Stimulated activated CD4-positive, alpha-beta T cell treated with anti-CD3 and anti-CD28 coated beads, Interleukin-1b, Interleukin-23, amount 100 ng/mL, for 1 hour (primary cell): ENCODE measurements at places on chromosomes 13 and 19.

DNA sequence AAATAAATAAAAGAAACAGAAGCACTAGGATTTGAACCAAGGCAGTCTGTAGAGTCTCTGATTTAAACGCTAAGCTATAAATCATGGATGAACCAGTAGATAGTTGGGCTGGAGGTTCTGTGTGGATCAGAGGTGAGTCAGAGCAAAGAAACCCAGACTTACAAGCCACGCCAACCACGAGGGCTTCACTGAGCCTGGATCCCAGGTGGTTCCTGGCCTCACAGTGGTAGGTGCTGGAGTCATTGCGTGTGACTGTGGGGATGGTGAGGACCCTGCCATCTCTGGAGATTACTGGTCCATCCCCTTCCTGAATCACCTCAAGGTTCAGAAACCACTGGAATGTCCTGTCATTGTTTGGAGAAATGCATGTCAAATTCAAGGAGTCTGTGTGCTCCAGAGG lies 19.3 kb upstream of the CEACAM20 start:
- no peak for DNase-seq

DNA sequence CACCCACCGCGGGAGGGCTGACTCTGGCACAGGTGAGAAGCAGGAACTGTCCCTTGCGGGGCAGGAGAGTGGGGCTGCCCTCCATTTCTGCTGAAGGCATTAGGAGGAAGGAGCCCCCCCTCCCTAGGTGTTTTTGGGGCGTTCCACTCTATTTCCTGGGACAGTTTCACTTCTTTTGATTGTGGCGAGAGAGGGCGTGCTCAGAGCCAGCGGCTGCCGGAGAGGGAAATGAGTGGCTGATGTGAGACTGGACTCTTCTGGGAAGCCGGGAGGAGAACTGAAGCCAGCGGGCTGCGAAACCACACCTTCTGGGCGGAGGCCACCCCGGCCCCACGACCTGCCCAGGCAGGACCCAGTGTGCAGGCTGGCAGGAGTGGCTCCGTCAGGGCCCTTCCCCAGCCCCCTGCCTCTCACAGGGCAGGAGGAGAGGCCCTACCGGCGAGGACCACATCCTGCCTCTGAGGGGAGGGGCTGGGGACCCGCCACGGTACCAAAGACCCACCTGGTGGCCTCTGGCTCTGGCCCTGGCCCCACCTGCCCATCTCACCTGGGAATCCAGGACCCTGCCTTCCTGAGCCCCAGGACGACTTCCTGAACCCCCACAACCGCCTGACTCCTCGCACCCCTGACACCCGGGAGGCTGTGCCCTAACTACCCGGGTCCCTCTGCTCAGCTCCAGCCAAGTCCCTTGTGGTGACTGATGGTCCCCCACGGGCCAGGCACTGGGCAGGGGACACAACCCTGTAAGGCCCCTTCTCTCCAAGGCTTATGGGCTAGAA lies 25.9 kb downstream of the MPND start:
- DNase-seq, result peak; percentile 22

DNA sequence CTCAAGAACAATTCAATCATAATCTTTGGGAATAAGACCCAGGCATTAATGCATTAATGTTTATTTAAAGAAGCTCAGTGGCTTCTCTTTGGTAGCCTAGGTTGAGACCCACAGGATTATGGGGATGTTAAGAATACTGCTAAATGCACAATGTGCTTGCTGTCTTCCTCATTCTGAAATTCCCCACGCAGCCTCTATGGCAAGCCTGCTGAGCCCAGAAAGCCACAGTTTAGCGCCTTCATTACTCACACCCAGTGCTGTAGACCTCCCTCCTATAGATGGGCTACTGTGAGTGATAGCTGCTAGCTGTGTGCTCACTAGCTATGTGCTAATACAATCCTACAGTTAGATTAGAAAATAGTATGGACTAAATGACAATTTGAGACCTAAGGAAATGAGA lies 90.6 kb downstream of the TNFSF13B start:
- no peak for DNase-seq

- DNase-seq, result no peak
Measured at GRCh38 chr19:16678498-16678897, 17.6 kb downstream of the TMEM38A start.

- DNase-seq, result no peak
Measured at GRCh38 chr13:28718196-28718542, 601 bp downstream of the SLC46A3 start.

DNA sequence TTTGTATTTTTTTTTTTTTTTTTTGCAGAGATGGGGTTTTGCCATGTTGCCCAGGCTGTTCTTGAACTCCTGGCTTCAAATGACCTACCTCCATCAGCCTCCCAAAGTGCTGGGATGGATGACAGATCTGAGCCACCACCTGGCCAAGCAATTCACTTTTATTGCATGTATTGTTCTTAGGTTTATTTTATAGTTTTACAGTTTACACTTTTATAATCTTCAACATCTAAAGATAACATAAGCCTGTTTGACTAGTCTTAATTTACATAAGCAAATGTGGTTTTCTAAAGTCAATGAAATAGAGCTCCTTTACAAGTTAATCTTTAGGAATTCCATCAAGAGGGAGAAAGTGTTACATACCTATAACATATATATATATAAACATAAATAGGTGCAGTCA lies 9.5 kb upstream of the MPV17L2 start:
- no peak for DNase-seq

- DNase-seq, result no peak
Measured at GRCh38 chr13:99356262-99357091, 49.3 kb upstream of the GPR183 start.

- no peak for DNase-seq
Measured at GRCh38 chr19:1650650-1651567, 1.5 kb downstream of the TCF3 start.

- no peak for DNase-seq
Measured at GRCh38 chr13:79485014-79485811, 4.3 kb downstream of the NDFIP2 start.

GRCh38 chr19:33251076-33251475 lies 25.4 kb upstream of the SLC7A10 start:
- no peak for DNase-seq

DNA sequence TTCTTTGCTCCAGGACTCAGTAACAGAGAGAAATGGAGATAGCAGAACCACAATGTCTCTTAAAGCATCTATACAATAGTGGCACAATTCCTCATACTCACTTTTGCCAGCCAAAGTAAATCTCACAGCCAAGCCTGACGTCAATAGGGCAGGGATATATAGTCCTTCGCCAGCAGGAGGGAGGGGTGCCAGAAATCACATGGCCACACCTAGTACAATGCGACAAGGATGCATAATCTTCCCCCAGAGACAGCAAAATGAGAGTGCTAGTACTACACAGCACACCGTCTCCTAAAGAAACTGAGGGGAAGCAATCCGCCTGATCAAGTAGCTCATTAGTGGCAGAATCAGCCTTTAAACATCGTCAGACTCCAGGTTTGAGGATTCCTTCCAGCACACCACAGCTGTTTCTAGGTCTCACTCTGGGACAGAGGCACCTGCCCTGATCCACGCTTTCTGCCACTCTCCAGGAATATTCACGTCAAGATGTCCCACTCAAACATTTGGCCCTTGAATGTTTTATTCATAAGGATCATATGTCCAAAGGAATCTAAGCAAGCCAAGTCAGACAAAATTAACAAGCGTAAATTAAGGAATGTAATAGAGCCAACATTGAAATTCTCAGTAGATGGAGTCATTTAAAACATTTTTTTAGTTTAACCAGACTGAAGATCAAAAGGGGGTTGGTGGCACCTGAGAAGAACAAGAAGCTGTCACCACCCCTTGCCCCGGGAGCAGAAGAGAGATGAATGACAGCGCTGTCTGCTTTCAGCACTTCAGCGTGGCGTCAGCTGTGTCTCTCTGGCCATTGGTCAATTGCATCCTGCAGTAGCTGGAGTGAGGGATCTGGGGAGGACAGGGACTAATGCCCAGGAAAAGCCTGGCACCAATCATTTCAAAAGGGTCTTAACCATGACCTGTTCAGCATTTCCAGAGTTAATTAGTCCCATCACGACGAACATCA lies 63.5 kb upstream of the SERP2 start:
- no peak for DNase-seq

GRCh38 chr19:48363500-48363809 lies 285 bp downstream of the TMEM143 start:
- no peak for DNase-seq

DNA sequence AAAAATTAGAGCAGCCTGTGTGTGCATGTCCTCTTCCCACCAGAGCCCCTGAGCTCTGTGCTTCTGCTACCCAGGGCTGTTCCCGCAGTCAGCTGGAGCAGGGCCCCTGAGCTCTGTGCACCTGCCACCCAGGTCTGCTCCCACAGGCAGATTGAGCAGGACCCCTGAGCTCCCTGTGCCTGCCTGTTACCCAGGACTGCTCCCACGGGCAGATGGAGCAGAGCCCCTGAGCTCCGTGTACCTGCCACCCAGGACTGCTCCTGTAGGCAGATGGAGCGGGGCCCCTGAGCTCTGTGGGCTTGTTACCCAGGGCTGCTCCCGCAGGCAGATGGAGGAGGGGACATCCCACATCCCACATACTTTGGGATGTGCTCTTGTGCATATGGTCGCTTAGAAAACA lies 186.8 kb upstream of the SOX1 start:
- DNase-seq, result no peak

DNA sequence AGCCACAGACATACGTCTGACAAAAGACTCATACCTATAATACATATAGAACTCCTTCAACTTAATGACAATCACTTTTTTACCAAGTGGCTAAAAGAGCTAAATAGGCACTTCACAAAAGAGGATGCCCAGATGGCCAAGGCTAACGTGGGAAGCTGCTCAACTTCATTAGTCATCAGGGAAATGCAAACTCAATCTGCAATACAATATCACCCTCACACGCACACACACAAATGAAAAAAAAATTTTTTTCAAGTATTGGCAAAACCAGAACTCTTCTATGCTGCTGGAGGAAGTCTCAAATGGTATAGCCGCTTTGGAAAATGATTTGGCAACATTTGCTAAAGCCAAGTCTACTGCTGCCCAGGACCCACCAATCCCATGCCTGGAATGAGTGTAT lies 14.6 kb upstream of the DNMT1 start:
- DNase-seq, result no peak

GRCh38 chr19:43790587-43790986 lies 9.8 kb upstream of the KCNN4 start:
- no peak for DNase-seq

DNA sequence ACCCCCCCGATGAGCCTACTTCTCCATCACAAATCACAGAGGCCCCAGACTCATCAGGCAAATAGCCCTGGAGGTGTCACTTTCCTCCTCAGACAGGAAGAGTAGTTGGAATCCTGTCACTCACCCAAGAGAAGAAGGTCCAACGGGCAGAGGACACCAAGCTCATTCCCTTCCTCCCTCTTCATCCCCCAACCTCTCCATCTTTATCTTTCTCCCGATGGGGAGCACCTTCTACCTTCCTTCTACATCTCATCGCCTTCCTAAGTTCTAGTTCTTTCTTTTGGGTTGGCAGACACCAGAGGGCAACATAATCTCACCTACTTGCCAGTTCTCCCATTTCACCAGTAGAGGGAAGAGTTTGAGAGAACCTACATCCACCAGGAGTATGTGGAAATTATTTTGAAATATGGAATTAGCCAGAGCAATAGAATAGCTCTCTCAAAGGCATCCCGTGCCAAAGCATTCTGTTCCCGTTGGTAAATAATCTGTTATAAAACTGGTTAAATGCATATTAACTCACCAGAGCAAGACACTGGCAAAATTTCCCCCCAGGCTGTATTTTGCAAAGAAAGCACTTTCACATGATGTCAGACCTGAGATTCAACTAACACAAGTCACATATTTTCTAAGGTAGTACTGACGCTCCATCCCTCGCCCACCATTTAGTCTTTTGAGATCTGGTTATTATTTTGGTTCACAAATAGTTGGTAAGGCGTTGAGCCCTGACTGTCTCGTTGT lies 55.0 kb downstream of the ZIC5 start:
- no peak for DNase-seq

- DNase-seq, result no peak
Measured at GRCh38 chr19:17379221-17379631, 2.1 kb upstream of the PLVAP start.

- DNase-seq, result no peak
Measured at GRCh38 chr19:39602224-39602623, at the start of gene LGALS13. Gene LGALS13 (plus strand): TSS chr19:39602524. CDS start chr19:39602569, 45 bp downstream.

GRCh38 chr19:17623224-17623935 lies 64.8 kb downstream of the UNC13A start:
- no peak for DNase-seq

GRCh38 chr13:67736646-67737420 lies 506.7 kb upstream of the PCDH9 start:
- no peak for DNase-seq

DNA sequence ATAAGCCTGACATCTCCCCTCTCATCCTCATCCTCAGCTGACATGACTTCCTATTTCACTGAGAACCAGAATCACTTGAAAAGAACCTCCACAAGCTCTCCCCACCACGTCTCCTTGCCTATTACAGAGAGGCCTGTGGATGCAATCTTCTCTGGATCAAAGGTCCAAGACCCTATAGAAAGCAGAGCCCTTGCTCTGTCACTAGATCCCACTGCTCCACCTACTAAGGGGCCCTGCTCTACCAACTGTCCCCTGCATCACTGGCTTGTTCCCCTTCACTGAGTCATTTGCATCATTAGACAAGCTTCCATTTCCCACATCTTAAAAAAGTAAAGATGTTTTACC lies 40.8 kb downstream of the RCBTB2 start:
- no peak for DNase-seq

GRCh38 chr13:48748681-48749080 lies 95.0 kb downstream of the CYSLTR2 start:
- no peak for DNase-seq

DNA sequence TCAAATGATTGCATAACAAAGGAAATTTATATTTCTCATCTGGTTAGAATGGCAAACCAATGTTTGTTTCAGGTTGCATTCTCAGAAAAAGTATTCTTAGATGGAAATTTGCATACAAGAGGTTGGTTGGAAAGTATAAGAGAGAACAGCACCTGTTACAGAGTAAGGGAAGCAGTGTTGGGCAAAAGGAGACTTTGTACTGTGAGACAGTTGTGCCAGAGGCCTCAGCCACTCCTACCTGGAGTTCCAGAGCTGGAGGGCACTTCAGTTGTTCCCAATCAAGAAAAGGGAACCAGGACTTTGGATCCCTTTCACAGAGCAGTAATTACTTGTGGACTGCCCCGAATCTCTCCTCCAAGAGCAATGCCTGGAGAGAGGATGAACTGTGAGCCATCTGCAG lies 81.8 kb downstream of the SPRY2 start:
- DNase-seq, result no peak

GRCh38 chr13:42615691-42616090 lies 41.7 kb downstream of the TNFSF11 start:
- no peak for DNase-seq
